ENCODE measurements at places on chromosomes 3 and 15. TPM values are rescaled to one million over a fixed set of nuclear protein-coding genes. Genes with fewer than 3 reads are reported as not detected.
A peak's percentile ranks its signal among the peaks of the same experiment; 100 is the strongest.

SCAMP2 gene
- 15.9 TPM for total RNA-seq

COL6A5 gene
- not detected for total RNA-seq

GRCh38 chr3:171354706-171355582 lies 105.3 kb downstream of the TNIK start:
- DNase-seq: no peak

DNA sequence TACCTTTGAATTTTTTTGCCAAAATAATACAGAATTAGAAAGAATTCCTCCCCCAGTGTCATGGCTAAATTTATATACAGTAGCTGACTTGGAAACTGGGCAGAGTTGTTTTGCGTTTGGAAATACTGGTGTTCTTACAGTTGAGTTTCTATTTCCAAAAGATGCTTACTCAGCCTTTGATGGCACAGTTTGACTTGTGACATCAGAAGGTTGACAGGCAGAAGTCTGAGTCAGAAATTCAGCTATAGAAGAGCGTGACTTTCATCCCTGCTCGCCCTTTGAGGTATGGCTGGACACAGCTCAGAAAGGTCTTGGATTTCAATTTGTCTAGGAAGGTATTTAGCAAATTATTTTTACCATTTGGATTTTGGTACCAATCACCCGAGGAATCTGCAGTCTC lies 175.8 kb downstream of the VGLL4 start:
- DNase-seq: no peak

DNA sequence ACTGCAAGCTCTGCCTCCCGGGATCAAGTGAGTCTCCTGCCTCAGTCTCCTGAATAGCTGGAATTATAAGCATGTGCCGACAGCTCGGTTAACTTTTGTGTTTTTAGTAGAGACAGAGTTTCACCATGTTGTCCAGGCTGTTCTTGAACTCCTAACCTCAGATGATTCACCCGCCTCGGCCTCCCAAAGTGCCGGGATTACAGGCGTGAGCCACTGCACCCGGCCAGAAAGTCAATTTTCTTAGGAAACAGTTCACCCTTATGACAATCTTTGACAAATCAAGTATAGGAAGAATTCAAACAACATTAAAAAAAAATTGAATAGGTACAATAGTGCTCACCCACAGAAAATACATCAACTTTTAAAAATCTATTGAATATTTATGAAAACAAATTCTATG lies 23.6 kb upstream of the DUT start:
- DNase-seq: no peak

DNA sequence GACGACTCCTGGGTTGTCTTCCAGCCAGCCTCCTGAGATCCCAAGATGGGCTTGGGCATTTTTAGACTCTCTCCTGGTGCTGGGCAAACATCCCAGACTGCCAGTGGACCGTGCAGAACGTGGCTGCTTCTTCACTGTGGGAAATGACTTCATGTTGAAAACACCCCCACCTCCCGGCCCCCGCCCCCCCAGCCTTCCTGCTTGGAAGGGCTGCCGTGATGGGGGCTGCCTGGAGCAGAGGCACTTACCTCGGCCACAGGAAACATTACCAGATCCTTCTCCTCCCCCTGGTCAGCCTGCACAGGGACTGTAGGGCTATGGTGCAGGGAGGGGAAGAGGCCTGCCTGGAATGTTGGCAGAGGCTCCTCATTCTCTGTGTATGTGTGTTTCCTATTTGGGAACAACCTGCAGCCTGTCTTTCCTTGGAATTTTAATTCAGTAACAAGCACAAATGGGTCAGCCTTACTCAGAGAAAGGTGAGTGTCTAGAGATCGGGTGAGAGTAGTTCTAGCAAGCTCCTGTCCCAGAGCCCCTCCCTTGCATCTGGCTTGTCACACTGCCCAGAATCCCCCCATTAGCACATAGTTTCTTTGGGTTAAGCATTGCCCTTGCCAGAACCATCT lies 90.8 kb downstream of the ANP32A start:
- peak; percentile 42 for DNase-seq

DNA sequence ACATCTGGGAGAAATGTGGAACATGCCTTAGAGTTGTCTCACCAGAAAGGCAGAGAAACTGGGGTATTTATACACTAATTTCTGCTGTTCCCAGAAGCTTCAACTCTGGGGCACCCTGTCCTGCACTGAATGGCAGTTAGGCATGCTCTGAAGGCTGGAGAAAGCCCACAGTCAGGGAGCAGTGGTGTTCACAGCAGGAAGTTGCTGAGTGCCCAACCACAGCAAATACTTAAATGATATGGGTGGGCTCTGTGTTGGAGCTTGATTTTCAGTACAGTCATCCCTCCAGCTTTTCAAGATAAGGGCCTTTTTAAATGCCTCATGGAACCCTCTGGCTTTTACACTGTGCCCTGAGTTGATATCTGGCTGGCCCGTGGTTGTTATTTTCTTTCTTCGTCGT lies 38.7 kb upstream of the RASGRF1 start:
- DNase-seq: no peak

ITIH4 gene
- total RNA-seq: 5.3 TPM

- DNase-seq: peak; percentile 25
Observed at GRCh38 chr3:12158387-12159226, at the start of gene TIMP4. TIMP4 (minus strand) TSS chr3:12158912; CDS start chr3:12158840, 72 bp downstream.

DNA sequence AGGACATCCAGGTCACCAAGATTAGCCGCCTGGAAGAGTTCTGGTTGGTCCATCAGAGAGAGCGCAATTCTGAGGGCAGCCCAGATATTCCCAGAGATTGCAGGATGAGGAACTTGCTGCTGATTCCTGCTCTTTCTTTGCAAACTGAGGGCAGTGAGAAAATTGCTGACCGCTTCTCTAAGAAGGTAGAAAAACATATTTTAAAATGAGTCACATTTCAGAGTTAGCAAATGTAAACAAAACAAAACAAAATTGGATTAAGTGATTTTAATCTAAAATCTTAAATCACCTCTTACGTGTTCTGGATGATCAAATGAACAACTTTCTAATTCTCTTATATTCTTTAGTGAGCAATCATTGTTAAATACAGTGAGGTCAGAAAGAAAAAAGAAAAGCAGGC lies 149.0 kb downstream of the USP13 start:
- DNase-seq: no peak

DNA sequence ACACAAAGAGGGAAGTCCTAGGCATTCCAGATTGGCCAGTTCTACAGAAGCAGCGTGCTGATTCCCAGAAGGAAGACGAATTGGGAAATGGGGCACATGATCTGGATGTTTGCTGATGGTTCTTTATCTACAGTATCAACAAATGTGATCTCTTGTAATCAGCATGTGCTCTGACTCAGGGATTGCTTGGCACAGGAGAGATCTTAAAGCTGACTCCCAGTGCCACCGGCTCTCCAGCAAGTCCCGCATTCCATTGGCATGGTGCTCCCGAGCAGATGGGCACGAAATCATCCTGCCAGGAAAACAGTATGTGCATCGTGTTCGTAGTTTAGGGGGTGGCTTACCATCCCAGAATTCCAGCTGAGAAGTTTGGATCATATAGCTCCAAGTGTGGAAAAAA lies 259.9 kb upstream of the NR2F2 start:
- DNase-seq: no peak

GRCh38 chr3:70731046-70731445 lies 418.6 kb upstream of the MDFIC2 start:
- no peak for DNase-seq

SHC4 gene
- total RNA-seq: not detected

DNA sequence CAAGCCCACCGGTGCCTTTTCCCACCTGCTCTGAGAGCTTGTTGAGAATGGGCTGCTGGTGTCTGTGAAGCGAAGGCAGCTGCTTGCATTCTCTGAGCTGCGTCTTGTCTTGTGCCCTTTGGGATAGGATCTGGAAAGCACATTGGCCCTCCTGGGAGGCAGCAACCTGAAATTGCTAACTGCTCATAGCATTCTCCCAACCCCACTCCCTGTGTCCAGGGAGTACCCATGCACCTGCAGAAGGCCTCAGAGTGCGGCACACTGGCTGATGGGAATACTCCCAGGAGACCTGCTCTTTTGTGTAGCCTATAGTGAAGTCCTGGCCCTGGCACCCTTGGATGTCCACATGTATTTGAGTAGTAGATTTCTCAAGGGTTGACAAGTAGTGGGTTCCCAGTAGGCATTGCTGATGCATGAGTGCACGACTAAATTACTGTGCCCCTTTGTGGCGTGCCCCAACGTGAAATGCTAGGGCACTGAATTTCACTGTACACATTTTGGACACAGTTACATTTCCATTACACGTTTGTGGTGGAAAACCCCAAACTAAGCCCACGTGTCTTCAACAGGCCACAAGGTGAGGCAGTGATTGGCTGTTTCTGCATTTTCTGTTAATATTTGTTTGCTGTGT lies 3.7 kb downstream of the EPHB1 start:
- no peak for DNase-seq

DNA sequence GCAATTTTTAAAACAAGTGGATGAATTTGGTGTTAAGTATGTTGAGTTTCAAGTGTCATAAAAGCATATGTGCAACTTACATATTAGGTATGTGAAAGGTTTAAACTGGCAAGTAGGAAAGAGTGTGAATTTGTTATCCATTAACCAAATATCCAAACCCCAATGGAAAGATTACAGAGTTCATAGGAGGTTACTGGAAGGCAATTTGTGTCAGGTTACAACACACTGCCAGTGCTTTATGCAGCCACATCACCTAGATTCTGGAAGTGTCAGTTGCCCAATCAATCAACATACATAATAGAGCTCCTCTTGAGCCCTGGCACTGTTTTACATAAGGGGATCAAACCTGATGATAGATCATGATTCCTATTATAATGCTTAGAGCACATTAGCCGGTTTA lies 261.0 kb downstream of the ROBO1 start:
- no peak for DNase-seq

GRCh38 chr3:32303977-32304881 lies 65.7 kb downstream of the CMTM8 start:
- DNase-seq: no peak

GRCh38 chr3:112767177-112767576 lies 79.5 kb downstream of the CD200R1L start:
- no peak for DNase-seq

CMTM8 gene
- total RNA-seq: 3.3 TPM

DNA sequence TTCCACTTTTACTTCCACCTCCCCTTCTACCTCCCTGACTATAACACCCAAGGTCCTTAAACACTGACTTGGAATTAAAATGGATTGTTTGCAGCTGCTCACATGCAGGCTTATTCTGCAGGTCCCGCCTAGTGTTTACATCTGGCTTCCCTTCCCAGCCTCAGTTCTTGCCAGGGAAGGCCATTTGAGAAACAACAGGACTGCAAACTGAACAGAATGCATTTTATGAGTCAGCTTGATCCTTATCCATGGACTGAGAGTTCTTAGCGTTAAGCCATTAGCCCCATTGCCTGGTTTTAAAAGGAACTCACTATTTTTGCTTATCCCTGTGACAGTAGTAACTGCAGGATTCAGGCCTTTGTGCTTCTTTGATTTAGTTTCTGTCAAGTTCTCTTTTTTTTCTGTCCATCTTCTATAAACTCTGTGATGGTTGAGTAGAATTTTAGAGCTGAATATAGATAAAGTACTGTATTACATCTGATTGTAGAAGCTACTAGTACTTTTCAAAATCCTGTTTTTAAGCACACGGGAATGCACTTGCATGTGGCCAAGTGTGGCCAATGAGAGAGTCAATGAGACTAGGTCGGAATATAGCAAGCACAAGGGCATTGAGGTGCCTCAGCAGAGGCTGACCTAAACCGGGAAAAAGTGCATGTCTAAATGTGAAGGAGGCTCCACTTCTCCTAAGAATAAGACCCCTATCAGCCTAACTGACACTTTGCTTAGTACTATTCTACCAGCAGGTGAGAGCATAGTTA lies 106.4 kb downstream of the TUSC7 start:
- peak; percentile 19 for DNase-seq

GRCh38 chr3:31187380-31187779 lies 292.9 kb upstream of the GADL1 start:
- no peak for DNase-seq

- no peak for DNase-seq
Observed at GRCh38 chr15:77014132-77015081, 19.5 kb downstream of the PSTPIP1 start.

PIF1 gene
- total RNA-seq: not detected

DNA sequence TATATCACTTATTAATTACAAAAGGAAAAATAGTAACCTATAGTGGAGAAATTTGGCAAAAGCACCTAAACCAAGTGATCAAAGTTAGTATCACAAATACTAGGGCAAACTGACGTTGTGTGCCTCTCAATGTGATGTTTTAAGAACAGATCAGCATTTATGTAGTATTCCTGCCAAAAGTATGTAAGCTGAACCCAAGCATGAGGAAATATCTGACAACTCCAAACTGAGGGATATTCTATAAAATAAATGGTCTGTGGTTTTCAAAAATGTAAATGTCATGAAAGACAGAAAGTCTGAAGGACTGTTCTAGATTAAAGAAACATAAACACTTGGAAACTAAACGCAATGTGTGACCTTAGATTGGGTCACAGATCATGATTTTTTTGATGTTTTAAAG lies 34.3 kb upstream of the PIK3CA start:
- DNase-seq: no peak
